Suppressor macrophage treated with lipopolysaccharide for 4 hours (primary cell): ENCODE measurements at places on chromosomes 7 and 10.

- DNase-seq = no peak
These were observed 268.3 kb downstream of the ARHGAP12 start for GRCh38 chr10:31660300-31660699.

DNA sequence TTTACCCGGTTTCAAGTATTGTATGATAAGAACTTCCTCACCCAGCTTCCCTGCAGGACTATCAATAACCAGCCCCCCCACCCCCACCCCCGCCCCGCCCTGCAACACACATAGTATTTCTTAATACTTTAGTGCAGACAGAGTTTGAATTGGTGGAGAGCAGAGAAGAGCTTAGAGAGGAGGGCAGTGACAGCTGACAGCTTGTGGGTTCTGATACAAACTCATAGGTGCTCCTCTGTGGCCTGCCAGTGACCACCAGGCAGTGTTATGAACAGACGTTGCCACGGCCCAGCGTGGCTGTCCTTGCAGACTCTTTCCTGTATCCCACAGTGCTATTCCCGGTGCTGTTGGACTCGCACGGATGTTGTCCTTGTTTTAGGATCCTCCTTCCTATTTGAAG lies 186.9 kb upstream of the ADO start:
- no peak for DNase-seq

GRCh38 chr10:12969951-12970350 lies 31.6 kb downstream of the CCDC3 start:
- DNase-seq = no peak

DNA sequence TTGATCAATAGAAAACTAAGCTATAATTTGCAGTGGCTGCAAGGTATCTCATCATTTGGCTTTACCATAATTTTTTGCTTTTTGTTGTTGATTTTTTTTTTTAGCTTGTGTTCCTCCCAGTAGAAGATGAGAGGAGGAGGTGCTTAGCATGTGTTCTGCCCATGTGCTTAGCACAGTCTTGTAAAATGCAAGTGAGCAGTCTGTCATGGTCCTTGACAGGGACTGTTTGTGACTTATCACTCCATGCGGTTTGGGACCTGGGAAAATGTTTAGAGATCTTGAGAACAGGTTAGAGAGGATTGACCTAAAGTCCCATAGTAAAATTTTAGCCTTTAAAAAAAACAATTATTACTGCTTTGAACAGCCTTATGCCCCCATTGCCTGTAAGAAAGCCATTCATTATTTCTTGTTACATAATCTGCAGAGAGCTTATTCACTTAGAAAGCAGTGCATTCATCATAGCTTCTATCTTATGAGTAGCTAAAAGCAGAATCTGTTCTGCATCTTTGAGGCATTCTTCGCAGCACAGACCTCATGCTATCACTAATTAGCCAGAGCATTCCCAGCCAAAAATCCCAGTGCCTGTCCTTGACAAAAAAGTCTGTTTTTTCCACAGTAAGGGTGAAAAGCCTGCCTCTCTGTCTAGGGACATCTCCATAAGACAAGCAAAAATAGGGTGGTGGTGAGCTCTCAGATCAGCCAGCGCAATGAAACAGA lies 748.7 kb upstream of the GALNT17 start:
- DNase-seq = no peak

DNA sequence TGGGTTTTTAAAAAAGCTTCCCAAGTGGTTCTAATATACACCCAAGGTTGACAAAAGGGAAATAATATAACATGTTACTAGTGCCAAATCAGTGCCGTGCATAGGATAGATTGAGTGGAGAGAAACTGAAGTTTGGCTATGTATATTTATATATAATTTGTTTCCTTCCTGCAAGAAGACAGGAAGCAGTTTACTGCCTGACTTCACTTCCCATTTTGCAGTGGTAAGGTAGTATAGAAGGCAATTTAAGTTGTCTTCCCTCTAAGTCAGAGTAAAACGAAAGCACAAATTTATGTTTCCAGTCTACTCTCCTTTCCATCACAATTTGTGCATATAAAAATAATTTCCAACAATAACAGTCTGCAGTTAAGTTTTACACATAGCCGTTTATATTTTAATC lies 3.4 kb upstream of the HYCC1 start:
- DNase-seq = peak; percentile 21

- DNase-seq = no peak
These were observed 10.1 kb downstream of the ATXN7L1 start for GRCh38 chr7:105866102-105866801.

- no peak for DNase-seq
These were observed 312.9 kb upstream of the SEMA3A start for GRCh38 chr7:84507529-84507928.

DNA sequence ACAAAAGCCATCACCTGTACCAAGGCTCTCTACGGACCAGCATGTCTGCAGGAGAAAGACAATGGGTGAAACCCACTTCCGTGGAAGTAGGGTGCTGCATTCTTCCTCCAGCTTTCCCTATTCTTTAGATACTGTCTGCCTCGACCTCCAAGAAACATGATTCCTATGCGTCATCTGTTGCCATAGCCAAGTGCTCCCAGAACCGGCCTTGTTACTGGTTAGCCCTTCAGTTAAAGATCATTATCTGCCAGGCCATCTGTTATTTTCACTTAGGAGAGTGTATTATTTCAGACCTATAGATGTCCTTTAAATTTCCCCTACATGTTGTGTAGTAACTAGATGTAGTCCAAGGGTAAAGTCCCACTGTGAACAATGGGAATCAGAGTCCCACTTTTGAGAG lies 89.0 kb upstream of the KIAA1217 start:
- no peak for DNase-seq

DNA sequence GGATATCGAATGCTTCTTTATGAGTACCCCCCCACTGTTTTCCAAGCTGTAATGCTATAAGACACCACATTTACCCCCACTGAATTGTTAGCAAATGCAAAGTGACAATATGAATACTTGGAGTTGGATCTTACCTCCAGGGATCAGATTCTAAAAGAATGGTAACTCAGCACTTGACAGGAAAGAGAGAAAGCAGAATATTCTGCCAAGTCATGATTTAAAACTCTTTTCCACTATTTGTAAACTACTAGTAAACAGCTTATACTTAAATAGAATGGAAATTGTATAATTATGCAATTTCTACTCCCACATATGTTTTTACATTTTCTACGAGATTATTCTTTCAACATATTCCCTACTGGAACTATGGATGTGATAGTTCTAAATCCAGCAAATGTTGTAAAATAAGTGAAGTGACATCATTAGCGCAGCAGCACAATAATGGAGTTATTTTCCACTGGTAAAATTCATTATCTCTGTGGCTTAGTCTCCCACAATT lies 56.0 kb upstream of the TFEC start:
- peak; percentile 19 for DNase-seq

GRCh38 chr7:142437741-142438140 lies 179.9 kb upstream of the PRSS58 start:
- DNase-seq = no peak

- DNase-seq = no peak
These were observed at the start of gene PHKG1 for GRCh38 chr7:56092789-56093531. TSS of gene PHKG1 (minus strand) at chr7:56092952. CDS start at chr7:56088941, 4,011 bp downstream.

DNA sequence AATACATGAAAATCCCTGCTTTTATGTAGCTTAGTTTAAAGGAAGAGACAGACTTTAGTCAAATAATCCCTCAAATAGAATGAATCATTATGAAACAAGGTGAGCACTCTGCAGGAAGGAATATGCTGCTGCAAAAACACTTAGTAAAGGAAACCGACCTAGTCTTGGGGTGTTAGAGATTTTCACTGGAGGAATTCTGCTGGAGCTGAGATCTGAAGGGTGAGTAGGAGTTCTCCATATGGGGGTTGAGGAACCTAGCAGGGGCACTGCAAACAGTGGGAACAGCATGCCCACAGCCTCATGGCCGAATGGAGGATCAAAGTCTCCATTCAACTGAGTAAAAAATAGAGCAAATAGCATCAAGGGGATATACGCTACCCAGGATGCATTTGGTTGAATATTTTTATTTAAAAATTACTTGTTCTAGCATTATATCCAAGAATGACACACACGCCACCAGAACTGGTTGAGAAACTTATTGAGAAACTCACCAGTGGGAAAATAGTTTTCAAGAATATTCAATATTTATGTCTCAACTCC lies 3.5 kb downstream of the ITIH2 start:
- no peak for DNase-seq

DNA sequence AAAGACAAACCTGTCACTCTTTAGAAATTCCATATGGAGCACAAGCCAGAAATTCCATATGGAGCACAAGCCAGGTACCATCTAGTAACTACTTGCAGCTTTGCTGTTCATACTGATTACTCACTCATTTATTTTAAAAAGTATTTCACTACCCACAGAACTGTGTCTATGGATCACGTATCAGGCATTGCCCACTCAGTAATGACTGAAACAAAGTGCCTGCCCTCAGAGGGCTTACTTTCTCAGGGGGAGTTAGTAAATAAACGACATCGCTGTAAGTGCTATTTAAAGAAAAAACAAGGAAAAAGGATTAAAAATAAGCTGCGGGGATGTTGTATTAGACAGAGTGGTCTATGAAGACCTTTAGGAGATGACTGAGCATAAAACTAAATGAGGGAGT lies 170.9 kb downstream of the GALNT11 start:
- no peak for DNase-seq

DNA sequence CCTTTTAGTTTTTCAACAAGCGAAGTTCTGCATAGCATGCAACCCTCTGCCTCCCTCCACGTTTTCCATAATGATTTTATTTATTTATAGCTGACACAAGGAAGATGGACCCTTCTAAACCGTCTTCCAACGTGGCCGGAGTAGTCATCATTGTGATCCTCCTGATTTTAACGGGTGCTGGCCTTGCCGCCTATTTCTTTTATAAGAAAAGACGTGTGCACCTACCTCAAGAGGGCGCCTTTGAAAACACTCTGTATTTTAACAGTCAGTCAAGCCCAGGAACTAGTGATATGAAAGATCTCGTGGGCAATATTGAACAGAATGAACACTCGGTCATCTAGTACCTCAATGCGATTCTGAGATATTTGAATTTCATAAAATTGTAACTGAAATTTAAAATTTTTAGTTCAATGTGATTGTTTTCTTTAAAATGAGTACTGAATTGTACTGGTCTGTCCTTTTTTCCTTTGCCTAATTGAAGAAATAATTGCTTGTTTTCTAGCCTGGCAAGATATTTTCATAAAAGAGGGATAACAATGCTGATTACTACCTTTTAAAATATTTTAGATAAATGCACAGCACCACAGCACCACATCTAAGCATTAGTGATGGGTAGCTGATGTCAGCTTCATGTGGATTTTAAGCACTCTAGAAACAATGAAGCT lies 41.5 kb upstream of the SLC39A12 start:
- DNase-seq = peak; percentile 63

GRCh38 chr10:71774916-71775702 lies 1.8 kb upstream of the VSIR start:
- peak; percentile 93 for DNase-seq
